Gastroesophageal sphincter (tissue), 4 donors: ENCODE measurements at places on chromosomes 3 and 15. TPM values are rescaled to one million over a fixed set of nuclear protein-coding genes. Genes with fewer than 3 reads are reported as not detected.

DNA sequence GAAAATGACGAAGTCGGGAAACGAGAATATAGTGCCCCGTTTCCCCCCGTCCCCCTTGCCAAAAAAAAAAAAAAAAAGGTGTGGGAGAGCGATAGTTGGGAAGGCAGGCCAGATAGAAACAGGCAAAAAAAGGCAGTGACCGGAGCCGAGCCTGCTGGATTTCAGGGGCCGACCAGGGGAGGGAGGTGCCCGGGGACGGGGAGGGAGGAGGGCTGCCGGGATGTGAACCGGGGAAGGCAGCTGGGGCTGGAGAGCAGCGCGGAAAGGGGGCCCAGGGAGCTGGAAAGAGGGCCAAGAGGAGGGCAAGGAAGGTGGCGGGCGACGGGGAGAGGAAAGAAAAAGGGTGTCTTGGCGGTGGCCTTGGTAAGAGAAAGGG lies 837 bp downstream of the LRRN1 start:
- ATAC-seq: no peak

- ATAC-seq: no peak
Measured at GRCh38 chr15:44308415-44308814, 19.9 kb downstream of the GOLM2 start.

DET1 gene
- total RNA-seq: 1.3 TPM

PEX11A gene
- 11.6 TPM for total RNA-seq

- ATAC-seq: no peak
Measured at GRCh38 chr15:99466701-99467337, 99.0 kb upstream of the MEF2A start.

GRCh38 chr3:24640330-24640877 lies 145.8 kb upstream of the THRB start:
- ATAC-seq: peak; percentile 57

SST gene
- total RNA-seq: 0.81 TPM

- no peak for ATAC-seq
Measured at GRCh38 chr3:186544281-186544680, at the start of gene CRYGS. TSS of gene CRYGS (minus strand) at chr3:186544380. CDS start at chr3:186544326, 54 bp downstream.

DNA sequence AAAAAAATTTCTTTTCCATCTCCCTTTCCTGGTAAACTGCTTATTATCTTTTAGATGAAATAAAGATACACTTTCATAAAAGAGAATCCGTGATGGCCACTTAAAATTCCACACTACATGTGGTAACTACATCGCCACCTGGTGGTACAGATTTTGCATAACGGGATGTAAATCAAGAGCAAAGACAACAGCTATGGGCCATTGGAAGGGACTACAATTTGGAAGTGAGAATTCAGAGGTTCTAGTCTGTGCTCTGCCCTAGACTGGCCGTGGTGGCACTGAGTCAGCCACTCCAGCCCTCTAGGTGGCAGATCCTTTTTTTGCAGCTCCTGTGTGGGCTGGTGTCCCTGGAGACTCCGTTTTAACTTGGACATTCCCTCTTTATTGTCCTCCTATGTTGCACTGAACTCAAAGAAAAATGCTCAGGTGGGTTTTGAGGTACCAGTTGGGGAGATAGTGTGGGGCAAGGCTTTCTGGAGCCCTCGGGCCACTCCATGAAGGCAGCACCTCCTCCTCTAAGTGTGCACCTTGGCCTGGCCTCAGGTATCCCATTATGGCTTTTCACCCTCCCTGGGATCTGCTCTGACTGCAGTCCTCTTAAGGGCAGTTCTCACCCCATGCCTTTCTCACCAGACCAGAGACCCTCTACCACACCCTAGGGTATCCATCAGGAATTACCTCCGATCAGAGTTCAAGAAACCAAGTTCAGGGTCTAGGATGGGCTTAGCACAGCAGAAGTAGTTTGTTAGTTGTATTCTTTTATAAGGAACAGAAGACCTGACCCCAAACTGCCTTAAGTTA lies 54.9 kb downstream of the SPSB4 start:
- ATAC-seq: peak; percentile 35

- ATAC-seq: no peak
Measured at GRCh38 chr3:156888176-156888575, 62.0 kb downstream of the LEKR1 start.

DCUN1D1 gene
- 43.9 TPM for total RNA-seq

DNA sequence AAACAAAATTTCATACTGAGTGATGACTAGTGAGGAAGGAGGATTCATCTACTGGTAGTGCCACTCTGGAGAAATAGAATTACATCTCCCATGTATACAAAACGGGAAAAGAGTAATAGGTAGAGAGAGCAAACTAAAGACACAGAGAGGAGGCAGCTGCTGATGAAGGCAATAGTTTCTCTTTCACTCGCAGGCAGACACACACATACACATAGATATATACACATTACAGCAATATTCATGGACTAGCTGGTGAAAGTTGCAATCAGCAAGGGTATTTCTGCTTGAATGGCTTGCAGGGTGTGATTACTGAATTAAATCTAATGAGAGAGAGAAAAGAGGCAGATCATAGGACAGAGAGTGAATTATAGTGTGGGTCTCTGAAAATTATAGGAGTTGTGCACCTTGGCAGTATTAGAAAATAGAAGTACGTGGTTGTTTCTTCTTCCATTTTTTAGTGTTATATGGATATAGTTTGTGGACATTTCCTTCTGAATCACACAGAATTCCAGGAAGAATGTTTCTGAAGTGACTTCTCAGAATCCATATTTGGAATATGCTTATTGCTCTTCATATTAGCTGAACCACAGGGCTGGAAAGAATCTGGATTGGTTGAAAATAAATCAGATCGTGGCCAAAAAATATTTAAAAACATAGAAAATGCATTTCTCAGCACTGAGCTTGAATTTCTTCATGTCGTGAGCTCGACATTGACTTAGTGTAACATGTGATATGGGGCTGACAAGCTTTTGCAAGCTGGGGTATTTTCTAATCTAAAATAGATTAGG lies 991.2 kb downstream of the TUSC7 start:
- ATAC-seq: no peak

CDHR4 gene
- total RNA-seq: not detected

KIF15 gene
- 2.4 TPM for total RNA-seq

EEF1AKMT4 gene
- 3.8 TPM for total RNA-seq

GRCh38 chr15:73633991-73634495 lies 854 bp upstream of the NPTN start:
- no peak for ATAC-seq

PROS1 gene
- 34.1 TPM for total RNA-seq

- ATAC-seq: no peak
Measured at GRCh38 chr15:53586799-53587198, 172.7 kb downstream of the WDR72 start.

DNA sequence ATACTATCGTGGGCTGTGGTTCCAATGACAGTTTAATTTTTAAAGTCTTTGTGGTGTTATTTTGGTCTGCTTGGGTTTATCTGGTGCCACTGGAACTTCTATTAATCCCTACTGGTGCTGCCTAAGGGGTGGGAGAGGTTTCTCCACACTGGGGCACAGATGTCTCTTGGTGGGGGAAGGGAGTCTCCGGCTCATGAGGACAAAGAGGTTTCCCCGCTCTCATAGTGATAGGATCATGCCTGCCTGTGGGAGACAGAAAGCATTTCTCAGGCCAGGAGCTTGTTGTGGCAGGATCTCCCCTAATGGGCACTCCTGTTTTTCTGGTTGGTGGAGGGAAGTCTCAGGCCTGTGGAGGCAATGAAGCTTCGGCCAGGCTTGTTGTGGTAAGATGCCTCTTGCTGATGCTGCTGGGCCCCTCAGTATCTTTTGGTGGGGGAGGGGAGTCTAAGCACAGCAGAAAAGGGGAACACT lies 84.3 kb upstream of the THRB start:
- peak; percentile 19 for ATAC-seq

GRCh38 chr3:183328164-183328563 lies 75.1 kb downstream of the B3GNT5 start:
- no peak for ATAC-seq

TIMP4 gene
- 16.5 TPM for total RNA-seq

DNA sequence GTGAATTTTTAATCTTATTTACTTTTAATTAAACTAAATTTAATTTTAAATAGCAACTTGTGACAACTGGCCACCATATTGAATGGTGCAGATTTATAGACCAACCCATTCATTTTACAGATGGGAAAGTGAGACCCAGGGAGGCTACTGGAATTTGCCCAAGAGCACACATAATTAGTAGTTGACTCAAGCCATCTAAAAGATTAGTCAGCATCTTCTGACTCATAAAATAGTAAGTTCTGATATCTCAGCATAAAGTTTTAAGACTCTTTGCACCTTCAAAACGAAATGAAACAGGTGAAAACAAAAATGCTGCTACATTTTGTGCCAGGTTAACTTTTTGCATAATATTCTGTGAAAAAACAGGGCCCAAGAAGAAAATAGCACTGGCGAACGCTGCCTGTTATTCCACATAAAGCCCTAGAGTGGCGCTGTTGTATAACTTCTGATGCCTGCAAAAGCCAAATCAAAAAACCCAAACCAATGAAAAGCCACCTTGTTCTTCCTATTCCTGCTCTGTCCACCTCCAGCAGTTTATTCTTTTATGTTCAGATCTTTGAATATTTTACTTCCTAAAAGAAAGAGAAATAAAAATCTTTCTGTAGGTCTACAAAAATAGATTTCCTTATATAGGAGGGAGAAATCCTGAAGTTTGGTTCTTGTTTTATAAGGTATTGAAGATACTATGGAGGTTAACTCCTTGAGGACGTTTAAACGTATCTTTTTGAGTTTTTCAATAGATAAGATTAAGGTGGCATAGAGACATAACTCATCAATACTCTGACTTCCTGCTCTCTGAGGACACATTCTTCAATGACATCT lies 62.8 kb downstream of the OTOL1 start:
- no peak for ATAC-seq

- ATAC-seq: peak; percentile 46
Measured at GRCh38 chr15:76996526-76997401, 1.8 kb downstream of the PSTPIP1 start.

PLS1 gene
- total RNA-seq: 1.2 TPM

FSTL1 gene
- 558 TPM for total RNA-seq

GRCh38 chr15:31840849-31841476 lies 189.4 kb upstream of the CHRNA7 start:
- ATAC-seq: no peak

GRCh38 chr15:84685304-84685703 lies 27.3 kb upstream of the NMB start:
- peak; percentile 88 for ATAC-seq

DNA sequence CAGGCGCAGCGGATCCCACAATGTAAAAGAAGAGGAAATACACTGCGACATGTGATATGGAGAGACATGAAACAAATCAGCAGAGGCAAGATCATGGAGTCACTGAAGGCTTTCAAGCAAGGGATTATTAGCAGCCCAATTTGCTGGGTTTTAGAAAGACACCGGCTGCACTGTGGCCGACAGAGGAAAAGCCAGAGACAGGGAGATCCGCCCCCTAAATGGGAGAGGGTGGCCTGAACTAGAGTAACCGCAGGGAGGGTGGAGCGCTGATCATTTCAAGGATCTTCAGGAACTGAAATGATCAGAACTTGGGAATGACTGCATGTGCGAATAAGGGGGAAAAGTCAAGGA lies 612 bp upstream of the C15orf40 start:
- ATAC-seq: no peak

DNA sequence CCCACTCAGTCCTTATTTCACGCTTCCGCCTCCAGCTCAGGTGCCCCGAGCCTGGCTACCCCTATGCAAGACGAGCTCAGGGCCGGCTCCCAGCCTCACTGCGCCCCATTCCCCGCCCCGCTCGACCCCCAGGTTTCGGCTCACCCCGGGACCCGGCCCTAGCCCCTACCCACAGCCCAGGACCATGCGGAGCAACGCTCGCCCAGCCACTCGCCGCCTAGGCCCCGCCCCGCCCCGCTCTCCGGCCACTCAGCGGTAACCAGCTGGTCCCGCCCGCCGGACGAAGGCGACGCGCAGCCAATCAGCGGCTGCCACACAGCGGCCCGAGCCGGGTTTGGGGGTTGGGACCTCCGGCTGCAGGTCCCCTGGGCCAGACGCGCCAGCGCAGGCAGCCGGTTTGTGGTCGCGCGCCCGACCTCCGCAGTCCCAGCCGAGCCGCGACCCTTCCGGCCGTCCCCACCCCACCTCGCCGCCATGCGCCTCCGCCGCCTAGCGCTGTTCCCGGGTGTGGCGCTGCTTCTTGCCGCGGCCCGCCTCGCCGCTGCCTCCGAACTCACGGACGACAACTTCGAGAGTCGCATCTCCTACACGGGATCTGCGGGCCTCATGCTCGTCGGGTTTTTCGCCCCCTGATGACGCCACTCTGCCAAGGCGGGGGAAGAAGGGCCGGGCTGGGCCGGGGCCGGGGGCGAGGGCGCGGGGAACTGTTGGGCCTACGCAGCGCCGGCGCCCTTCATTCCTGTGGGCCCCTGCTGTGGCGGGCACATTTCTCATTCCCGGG lies at the start of gene CATSPER2:
Gene CATSPER2 (minus strand): TSS at position 196 of the 781 bp plus-strand sequence. CDS start 783 bp downstream, outside the sequence.
- ATAC-seq: peak; percentile 48

DNA sequence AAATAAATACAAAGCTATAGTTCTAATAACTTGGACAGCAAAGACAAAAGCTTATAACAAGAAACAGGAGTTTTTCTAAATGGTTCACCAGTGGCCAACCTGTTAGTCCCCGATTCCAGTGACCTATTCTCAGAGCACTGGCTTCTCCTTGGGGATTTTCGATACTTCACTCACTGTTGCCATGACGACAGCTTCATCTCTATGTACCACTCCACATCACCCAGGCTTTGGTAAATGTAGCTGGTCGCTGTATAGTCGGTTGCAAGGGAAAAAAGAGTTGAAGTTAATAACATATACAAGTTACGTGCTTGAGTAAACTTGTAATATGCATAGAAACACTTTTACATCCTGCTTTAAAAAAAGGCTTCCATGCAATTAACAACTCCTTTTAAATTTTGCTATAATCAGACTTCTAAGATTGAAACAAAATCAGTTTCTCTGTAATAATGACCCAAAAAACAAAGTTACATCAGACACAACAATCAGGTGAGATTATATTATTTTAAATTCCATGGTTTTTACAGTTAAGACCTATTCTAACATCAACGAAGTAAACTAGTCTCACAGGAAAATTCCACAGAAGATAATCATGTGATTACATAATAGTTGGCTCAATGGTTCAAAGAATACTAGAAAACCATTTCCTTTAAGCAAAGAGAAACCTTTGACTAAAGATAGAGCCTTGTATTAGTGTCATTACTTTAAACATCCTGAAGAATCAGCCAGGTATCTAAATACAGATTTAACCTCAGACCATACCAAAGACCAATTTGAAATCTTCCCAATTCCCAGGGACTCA lies 2.9 kb downstream of the CCNL1 start:
- no peak for ATAC-seq

DNA sequence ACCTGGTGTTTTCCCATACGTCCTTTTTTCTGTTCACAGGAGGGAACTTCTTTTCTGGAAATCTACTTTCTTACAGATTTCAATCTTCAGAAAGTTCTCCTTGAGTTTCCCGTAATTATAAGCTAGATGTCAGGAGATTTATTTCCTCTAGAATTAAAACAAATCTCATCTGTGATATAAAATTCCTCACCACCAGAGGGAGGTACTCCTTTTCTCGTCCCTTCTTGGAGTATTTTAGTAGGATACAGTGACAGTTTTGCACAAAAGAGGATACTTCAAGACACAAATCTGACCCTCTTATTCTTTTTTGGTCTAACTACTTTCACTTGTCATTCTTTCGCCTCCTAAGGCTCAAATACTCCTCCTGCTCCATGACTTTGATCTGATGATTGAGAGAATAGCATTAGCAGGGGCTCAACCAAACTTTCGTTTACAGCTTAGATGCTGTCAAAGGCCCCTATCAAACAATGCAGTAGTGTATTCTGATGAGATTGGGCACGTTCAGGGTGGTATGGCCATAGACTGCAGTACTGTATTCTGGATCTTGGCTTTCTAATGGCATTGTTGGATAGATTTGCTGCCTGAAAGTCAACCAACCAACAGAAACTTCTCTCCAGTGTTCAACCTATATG lies 38.0 kb downstream of the TMEM41A start:
- ATAC-seq: no peak

PLA2G4F gene
- 0.16 TPM for total RNA-seq

CP gene
- total RNA-seq: 44.8 TPM

- ATAC-seq: no peak
Measured at GRCh38 chr3:100209169-100209568, 51.6 kb upstream of the TBC1D23 start.
